ENCODE measurements at places on chromosomes 1 and 21.

DNA sequence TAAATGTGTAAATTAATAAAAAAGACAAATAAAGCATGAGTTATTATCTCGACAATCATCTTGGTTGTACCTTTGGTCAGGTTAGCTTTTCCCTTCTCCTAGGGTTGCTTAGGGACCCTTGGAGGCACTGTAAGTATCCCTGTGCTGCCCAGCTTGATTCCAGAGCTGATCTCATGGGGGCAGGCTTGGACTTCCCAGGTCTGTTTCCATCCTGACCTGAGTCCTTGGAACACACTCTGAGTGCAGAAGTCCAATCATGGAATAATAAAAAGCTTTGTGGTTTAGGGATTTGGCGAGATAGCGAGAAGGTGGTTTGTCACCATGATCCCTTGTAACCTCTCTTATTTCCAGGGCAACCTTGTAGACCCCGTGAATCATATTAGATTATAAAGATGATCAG is 18.7 kb upstream of the PAPPA2 start:
- H3K4me3 ChIP-seq: no peak overlapping the region
- H3K27me3 ChIP-seq: no peaks in the 10 kb centered on the region
- H3K4me1 ChIP-seq: no peaks in the 10 kb centered on the region
- H3K27ac ChIP-seq: no peak overlapping the region
- H3K36me3 ChIP-seq: no peaks in the 10 kb centered on the region

- no peaks in the 10 kb centered on the region for H3K27me3 ChIP-seq
- no peak overlapping the region for H3K4me3 ChIP-seq
- no peak for DNase-seq
- no peaks in the 10 kb centered on the region for H3K36me3 ChIP-seq
- no peak overlapping the region for H3K27ac ChIP-seq
- no peaks in the 10 kb centered on the region for H3K4me1 ChIP-seq
Measured at GRCh38 chr1:198499588-198499987, 40.9 kb downstream of the ATP6V1G3 start.

DNA sequence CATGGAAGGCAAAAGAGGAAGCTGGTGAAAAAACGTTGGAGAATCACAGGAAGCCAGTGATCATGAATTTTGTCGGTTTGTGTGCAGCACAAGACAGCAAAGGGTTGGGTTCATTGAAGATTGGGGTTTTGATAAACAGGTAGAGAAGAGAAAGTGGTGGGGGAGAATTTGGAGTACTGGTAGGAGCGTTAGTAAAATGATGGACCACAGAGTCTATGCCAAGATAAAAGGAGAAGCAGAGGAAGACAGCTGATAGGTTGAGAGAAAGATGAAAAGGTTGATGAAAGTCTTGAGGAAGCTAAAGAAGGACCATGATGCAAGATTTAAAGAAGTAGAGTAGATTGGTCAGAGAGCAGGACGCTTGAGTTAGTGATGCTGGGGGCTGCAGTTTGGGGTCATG is 156.8 kb upstream of the POU3F1 start:
- DNase-seq: no peak
- H3K27me3 ChIP-seq: no peaks in the 10 kb centered on the region
- no peak overlapping the region for H3K4me3 ChIP-seq
- no peak overlapping the region for H3K27ac ChIP-seq

DNA sequence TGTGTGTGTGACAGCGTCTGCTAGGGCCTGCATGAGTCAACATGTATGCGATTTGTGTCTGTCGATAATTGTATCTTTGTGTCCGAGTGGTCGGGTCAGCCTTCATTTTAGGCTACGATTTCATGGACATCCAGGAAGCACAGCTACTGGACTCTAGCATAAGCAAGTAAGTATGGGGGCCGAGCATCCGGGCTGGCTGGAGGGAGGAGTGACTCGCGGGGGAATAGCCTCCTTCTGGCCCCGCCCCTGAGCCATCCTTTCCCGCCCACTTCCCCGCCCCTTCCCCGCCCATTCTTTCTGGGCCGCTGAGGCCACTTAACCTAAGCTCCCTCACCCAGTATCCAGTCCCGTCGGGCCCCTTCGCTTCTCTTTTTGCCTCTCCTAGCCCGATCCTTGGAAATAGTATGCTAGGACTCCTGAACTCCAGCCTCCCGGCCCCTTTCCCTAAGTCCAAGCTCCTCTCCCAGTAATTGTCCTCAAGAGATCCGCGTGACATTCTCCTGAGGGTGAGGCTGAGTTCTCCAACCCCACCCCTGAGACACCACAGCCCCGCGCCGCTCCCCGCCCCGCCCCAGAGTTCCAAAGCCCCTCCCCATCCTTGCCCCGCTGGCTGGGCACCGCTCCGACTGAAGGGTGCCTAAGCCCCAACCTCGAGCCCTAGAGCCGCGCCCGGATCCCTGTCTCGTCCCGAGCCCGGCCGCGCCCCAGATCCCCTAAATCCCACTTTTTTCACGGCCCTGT is 1.2 kb downstream of the MAP3K6 start:
- no peaks in the 10 kb centered on the region for H3K27me3 ChIP-seq
- peaks cover 43% of the 10 kb centered on the region for H3K36me3 ChIP-seq
- peak overlapping the region; percentile 72 for H3K4me3 ChIP-seq
- H3K27ac ChIP-seq: peak overlapping the region; percentile 99
- peaks cover 44% of the 10 kb centered on the region for H3K4me1 ChIP-seq

GRCh38 chr21:41342035-41342434 is 19.8 kb upstream of the MX2 start:
- H3K27ac ChIP-seq: no peak overlapping the region
- H3K4me3 ChIP-seq: no peak overlapping the region
- H3K27me3 ChIP-seq: no peaks in the 10 kb centered on the region
- H3K36me3 ChIP-seq: no peaks in the 10 kb centered on the region

- no peak overlapping the region for H3K27ac ChIP-seq
- no peak for DNase-seq
- no peak overlapping the region for H3K4me3 ChIP-seq
Measured at GRCh38 chr1:28803051-28803450, 8.9 kb upstream of the OPRD1 start.

- no peaks in the 10 kb centered on the region for H3K36me3 ChIP-seq
- H3K27ac ChIP-seq: no peak overlapping the region
- H3K4me1 ChIP-seq: no peaks in the 10 kb centered on the region
- DNase-seq: no peak
Measured at GRCh38 chr1:111249960-111250359, 22.4 kb downstream of the CHI3L2 start.

DNA sequence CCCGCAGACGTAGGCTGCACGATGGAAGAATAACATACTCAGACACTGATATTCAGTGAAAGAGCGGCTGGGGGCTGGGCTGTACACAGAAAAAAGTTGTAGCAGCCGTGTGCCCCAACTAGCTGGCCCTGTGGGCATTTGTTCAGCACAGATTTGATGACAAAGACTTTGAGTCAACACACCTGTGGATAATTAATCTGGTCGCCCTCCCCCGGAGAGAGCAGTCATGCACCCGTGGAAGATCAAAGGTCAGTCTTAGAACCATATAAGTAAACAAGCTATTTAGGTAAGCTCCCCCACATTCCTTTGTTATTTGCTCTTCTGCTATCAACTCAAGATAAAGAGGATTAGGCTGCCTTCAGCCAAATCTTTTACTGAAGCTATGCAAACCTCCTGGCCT is 148.4 kb upstream of the HMCN1 start:
- H3K36me3 ChIP-seq: no peaks in the 10 kb centered on the region
- no peak overlapping the region for H3K27ac ChIP-seq
- no peak overlapping the region for H3K4me3 ChIP-seq
- H3K27me3 ChIP-seq: no peaks in the 10 kb centered on the region
- H3K4me1 ChIP-seq: no peaks in the 10 kb centered on the region

GRCh38 chr1:38000529-38001455 is 4.5 kb downstream of the FHL3 start:
- H3K4me1 ChIP-seq: no peaks in the 10 kb centered on the region
- H3K4me3 ChIP-seq: peak overlapping the region; percentile 7
- DNase-seq: no peak
- no peaks in the 10 kb centered on the region for H3K27me3 ChIP-seq
- H3K27ac ChIP-seq: peak overlapping the region; percentile 81

GRCh38 chr1:98688110-98688739 is 26.7 kb downstream of the SNX7 start:
- no peaks in the 10 kb centered on the region for H3K4me1 ChIP-seq
- no peaks in the 10 kb centered on the region for H3K27me3 ChIP-seq
- no peak overlapping the region for H3K4me3 ChIP-seq
- H3K36me3 ChIP-seq: peaks cover 6% of the 10 kb centered on the region
- no peak overlapping the region for H3K27ac ChIP-seq
- DNase-seq: no peak

- no peaks in the 10 kb centered on the region for H3K36me3 ChIP-seq
- H3K27ac ChIP-seq: no peak overlapping the region
- DNase-seq: no peak
- H3K27me3 ChIP-seq: no peaks in the 10 kb centered on the region
- no peak overlapping the region for H3K4me3 ChIP-seq
Measured at GRCh38 chr1:112335351-112335750, 60.7 kb upstream of the CTTNBP2NL start.

GRCh38 chr1:212311836-212312497 is 26.8 kb downstream of the PPP2R5A start:
- no peak overlapping the region for H3K4me3 ChIP-seq
- peaks cover 38% of the 10 kb centered on the region for H3K4me1 ChIP-seq
- H3K27me3 ChIP-seq: no peaks in the 10 kb centered on the region
- peak overlapping the region; percentile 15 for H3K27ac ChIP-seq
- DNase-seq: no peak
- H3K36me3 ChIP-seq: peaks cover 11% of the 10 kb centered on the region

Measured in right atrium auricular region (tissue), 2 donors.